ENCODE measurements at places on chromosomes 2 and 18.

GRCh38 chr2:96316999-96317398 lies 8.1 kb upstream of the ITPRIPL1 start:
- no peak for DNase-seq

DNA sequence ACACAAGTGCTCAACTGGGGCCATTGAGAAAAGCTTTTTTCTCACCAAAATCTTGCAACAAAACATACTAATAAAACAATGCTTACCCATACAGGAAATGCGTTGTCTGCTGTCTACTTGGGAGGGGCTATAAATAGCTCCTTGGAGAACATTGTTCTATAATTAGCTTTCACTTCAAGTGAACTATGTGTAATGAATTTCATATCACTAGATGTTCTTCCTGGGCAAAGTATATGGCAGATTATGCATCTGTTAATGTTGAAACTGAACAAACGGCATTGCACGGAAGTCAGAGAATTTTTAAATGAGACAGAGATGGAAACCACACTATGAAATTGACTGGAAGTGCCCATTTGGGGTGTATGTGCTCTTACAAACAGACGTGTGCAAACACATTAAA lies 6.4 kb upstream of the NPAS2 start:
- no peak for DNase-seq

DNA sequence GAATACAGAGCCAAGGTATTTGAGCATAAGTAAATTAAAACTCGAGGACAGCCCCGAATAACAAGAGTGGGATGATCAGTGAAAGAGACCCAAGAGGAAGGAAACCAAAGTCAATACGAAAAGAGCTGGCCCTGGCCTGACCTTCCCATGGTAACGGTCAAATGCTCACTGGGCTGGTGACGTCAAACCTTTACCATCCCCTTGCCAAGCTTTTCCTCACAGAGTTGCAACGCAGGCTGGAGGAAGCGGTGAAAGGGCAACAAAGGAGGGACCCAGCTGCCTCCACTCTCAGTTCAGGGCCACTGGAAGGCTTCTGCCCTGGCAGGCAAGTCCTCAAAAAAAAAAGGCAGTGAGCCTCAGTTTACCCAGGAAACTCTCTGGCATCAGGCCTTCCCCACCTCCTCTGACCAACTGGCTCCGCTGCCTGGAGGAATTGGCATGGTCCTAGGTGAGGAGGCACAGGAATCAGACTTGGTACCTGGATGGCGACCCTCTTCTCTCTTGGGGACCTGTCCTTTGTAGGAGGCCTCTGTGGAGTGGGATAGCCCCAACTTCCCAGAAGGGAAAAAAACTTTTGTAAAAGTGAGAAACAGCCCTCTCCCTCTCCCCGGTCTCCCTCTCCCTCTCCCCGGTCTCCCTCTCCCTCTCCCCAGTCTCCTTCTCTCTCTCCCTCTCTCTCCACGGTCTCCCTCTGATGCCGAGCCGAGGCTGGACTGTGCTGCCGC lies 212.4 kb downstream of the ANAPC1 start:
- DNase-seq: no peak

- DNase-seq: no peak
Measured at GRCh38 chr2:196160946-196161345, 10.4 kb downstream of the STK17B start.

- DNase-seq: no peak
Measured at GRCh38 chr18:2706903-2707302, 51.4 kb downstream of the SMCHD1 start.

DNA sequence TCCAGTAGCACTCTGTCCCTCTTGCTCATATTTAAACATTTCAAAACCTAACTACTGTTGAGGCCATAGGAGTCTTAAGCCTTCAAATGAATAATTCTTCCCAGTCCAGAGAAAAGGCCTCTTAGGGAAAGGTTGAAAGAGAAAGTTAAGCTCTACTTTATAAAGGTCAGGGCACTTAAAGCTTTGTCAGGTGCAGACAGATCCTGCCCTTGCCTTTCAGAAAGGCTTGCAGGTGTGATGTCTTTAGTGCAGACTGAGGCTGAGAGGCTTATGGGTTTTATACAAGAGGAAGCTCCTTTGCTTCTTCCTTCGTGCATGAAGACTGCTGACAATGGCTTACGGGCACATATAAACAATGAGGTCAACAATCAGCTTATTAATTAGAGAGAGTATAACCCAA lies 105.0 kb upstream of the LINC00305 start:
- DNase-seq: no peak

- no peak for DNase-seq
Measured at GRCh38 chr2:183530333-183530901, 406.2 kb downstream of the NUP35 start.

- DNase-seq: no peak
Measured at GRCh38 chr18:34493566-34494358, 216.3 kb upstream of the DTNA start.

DNA sequence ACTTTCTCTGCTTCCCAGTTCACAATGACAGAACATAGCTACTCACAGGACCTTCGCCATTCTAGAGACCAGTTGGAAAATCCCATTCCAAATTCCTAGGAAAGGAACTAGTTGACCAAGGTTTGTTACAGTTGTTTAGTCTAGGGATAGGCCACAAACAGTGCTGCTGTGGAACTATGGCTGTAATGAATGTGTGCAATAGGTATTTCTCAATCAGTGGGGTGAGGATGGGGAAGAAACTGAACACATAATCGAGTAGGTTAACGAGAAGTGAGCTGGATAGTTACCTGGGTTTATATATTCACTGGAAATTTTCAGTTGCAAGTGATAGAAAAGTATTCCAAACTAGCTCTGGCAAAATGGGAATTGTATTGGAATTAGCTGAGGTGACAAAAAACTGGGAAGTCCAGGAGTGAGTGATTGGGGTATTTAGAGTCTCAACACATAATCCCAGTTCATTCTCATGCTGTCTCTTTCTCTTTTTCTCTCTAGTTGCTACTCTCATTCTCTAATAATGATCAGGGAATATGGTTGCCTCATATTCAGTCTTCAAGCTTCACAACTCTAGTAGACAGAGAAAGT lies 18.2 kb upstream of the HMSD start:
- DNase-seq: no peak

- DNase-seq: no peak
Measured at GRCh38 chr2:146321175-146321574, 1523.7 kb upstream of the ACVR2A start.

GRCh38 chr2:172561270-172561669 lies 5.4 kb downstream of the PDK1 start:
- DNase-seq: no peak

- no peak for DNase-seq
Measured at GRCh38 chr2:17816396-17817245, at the start of gene MSGN1. MSGN1 (plus strand) TSS chr2:17816460; CDS start chr2:17816519, 59 bp downstream.

DNA sequence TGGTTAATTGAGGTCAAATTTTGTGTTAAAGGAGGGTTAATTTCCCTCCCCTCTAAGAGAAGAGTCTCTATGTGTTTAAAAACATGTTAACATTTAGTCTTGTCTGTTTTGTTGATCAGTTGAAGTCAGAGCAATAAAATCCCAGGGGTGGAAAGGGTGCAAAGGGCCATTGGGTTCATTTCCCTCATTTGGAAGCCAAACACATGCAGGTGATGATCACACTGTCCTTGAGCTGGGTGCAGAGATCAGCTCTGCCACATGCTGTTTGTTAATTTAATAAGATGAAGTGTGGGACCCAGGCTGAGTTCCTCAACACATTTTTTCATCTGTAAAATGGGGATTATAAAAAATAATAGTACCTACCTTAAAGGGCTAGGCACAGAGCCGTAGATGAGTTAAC lies 260.9 kb downstream of the LPIN1 start:
- no peak for DNase-seq

DNA sequence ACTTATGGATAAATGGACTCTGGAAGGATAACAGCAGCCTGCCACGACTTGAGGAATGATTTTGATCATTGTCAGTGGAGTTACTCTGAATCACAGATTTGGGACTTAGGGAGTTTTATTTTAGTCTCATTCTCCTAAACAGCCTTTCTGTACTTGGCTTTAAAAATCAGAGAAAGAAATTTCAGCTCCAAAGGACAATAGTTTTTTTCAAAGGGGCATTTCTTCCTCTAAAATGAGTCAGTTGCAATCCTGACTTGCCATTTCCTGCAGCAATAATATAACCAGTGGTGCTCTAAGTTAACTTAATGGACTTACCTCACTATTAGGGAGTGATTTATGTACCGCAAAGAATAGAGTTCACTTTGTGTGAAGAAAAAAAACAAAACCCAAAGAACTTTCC lies 35.1 kb upstream of the MTX2 start:
- no peak for DNase-seq

DNA sequence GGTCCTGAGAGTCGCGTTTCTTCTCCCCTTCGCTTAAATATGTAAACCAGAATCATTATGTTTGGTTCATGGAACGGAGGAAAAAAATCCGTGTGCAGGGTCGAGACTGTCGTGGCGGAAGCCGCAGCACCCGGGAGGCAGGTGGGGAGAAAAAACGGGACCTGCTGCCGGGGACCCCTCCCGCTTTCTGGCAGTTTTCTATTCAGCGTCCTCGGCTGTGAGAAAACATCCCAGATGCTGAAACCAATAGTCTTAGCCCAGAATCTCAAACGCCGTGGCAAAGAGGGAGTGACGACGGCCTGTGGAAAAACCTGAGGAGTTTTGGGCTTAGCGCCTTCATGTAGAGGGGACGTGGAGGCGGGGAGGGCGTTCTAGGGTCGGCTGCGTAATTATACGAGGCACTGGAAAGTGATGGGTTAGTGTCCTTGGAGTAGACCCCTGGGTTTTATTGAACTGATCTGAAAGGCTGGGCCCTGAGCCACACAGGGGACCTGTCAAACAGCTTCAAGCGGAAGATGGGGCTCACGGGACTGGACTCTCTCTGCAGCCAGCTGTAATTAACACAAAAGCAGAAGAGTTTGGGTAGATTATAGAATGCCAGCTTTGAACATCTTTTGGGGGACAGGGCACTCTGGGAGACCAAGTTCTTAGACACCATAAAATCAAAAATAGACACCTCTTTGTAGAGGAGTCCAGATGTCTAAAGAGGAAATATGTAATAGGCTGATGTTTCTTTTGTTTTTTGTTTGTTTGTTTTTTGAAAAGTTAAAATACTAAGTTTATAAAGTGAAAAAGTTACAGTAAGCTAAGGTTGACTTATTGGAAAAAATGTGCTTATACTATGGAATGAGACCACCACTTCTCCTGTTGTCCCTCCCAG lies 834 bp upstream of the BUB1 start:
- no peak for DNase-seq

GRCh38 chr2:58308435-58308834 lies 67.3 kb upstream of the FANCL start:
- no peak for DNase-seq

DNA sequence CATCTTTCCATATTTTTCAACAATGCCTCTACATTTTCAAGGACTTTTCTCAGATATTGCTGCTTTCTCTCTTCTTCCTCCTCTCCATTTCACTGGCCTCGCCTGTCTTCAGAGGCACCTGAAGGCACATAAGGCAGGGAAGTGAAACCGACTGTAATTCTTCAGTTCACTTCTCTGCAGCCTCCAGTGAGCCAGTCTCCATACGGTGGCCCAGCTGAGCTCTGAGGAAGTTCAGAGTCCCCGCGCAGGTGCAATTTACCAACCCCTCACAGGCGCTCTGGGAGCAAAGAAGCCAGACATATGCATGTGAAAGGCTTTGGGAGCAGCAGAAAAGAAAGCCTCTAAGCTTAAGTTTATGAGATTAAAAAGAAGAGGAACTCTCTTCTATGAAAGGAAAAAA lies 12.4 kb downstream of the KLHL14 start:
- no peak for DNase-seq

- DNase-seq: no peak
Measured at GRCh38 chr2:142734770-142735169, 142.7 kb upstream of the KYNU start.

DNA sequence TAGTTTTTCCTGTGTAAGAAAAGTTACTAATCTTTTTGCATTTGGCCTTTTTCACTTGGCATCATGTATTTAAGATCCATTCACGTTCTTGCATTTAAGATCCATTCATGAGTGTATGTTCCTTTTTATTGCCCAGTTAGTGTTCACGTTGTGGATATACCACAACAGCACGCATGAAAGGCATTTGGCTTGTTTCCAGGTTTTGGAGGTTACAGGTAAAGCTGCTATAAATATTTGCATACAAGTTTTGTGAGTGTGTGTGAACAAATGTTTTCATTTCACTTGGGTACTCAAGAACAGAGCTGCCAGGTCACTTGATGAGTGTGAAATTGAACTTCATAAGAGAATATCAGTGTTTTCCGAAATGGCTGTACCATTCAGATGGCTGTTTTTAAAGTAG lies 121.2 kb downstream of the CCBE1 start:
- DNase-seq: no peak

GRCh38 chr2:147550995-147551731 lies 293.7 kb upstream of the ACVR2A start:
- DNase-seq: no peak

DNA sequence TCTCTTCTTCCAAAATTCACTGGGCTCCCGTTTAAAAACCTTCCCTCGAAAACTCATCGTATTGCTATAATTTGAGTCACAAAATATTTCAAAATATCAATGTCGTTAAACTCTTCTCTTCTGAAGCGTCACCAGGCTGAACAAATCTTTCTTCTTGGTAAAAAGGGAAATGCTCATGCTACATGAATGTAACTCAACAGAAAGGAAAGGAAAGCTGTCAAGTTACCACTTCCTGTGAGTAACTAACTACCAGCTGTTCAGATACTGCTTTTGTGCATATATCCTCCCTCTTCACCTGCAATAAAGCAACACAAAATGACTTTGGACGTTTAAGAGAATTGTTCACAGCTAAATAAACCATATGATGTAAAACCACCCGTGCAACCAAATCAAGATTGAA lies 95.4 kb downstream of the DOCK10 start:
- no peak for DNase-seq

DNA sequence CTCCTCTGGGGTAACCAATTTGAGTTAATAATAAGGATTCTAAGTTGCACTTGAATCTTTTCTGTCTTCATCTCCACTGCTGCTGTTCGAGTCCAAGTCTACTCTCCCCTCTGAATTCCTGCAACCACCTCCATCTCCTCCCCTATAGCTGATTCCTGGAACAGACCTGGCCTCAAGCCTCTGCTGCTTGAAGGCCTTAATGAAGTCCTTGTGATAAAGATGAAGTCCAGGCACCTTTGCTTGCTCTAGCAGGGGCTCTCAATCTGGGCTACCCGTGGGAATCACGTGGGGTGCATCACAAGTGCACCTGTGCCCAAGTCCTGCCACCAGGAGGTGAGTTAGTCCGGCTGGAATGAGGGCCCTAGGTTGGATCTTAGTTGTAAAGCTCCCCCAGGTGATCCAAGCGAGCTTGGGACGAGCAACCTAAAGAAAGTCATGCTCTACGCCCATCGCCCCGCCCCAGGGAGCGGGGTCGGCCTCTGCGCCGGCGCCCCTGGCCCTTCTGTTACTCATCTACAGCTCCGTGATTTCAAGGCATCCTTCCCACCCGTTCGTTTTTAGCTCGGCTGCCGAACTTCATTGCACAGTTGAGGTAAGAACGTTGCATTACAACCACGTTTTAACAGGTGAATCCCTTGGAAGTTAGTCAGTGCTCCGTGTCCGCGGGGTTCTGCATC lies 905 bp upstream of the IAH1 start:
- DNase-seq: no peak

GRCh38 chr2:43896906-43897305 lies 58.1 kb downstream of the ABCG8 start:
- DNase-seq: no peak

All from activated CD4-positive, alpha-beta T cell treated with anti-CD3 and anti-CD28 coated beads, Interleukin-2, amount 50 U/mL, for 1 hour (primary cell).